ENCODE measurements at places on chromosomes 7 and 10.

DNA sequence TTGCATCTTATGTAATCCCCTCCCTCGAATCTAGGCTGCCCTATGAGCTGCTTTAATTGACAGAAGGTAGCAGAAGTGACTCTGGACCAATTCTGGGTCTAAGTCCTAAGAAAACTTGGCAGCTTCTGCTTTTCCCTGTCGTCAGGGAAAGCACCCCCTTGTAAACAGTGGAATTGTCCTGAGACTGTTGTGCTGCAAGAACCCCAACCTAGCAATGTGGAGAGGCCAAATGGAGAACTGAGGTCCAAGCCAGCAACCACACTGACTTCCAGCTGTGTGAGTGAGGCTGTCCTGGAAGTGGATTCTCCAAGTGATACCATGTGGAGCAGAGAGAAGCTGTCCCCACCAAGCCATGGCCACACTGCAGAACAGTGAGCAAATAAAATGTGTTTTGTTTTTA lies 75.5 kb downstream of the ARHGAP22 start:
- no peak for DNase-seq

- DNase-seq = no peak
Observed at GRCh38 chr7:121714559-121715303, 158.2 kb upstream of the PTPRZ1 start.

- no peak for DNase-seq
Observed at GRCh38 chr7:119720541-119720940, 552.4 kb upstream of the KCND2 start.

DNA sequence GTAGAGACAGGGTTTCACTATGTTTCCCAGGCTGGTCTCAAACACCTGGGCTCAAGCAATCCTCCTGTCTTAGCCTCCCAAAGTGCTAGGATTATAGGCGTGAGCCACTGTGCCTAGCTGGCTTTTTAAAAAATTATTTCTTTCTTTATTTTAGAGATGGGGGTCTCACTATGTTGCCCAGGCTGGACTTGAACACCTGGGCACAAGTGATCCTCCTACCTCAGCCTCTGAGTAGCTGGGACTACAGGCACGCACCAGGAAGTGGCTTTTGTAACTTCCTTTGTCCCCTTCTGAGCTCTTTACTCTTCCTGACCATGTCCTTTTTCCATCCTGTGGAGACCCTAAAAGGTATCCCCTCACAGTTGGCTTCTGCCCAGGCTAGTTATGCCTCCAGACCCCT lies 2.1 kb upstream of the MYOZ1 start:
- DNase-seq = no peak

GRCh38 chr10:128054163-128054970 lies 71.9 kb downstream of the MKI67 start:
- DNase-seq = no peak

DNA sequence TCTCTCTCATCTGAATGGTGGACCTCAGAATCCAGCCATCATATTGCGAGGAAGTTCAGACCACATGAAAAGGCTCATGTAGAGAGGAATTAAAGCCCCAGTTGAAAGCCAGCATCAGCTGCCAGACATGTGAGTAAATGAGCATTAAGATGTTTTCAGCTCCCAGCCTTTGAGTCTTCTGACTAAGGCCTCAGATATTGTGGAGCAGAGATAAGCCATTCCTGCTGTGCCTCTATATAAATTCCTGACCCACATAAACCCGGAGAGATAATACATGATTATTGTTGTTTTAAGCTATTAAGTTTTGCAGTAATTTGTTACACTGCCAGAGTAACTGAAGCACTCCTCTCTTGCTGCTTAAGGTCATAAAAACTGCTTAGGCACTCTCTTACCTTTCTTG lies 14.6 kb downstream of the FAM149B1 start:
- no peak for DNase-seq

GRCh38 chr10:123997486-123998196 lies 95.8 kb downstream of the CHST15 start:
- peak; percentile 26 for DNase-seq

- no peak for DNase-seq
Observed at GRCh38 chr10:75926763-75927162, 495.3 kb downstream of the LRMDA start.

- DNase-seq = no peak
Observed at GRCh38 chr10:127418536-127419168, 130.5 kb upstream of the NPS start.

- DNase-seq = no peak
Observed at GRCh38 chr10:54745436-54745835, 55.6 kb downstream of the PCDH15 start.

DNA sequence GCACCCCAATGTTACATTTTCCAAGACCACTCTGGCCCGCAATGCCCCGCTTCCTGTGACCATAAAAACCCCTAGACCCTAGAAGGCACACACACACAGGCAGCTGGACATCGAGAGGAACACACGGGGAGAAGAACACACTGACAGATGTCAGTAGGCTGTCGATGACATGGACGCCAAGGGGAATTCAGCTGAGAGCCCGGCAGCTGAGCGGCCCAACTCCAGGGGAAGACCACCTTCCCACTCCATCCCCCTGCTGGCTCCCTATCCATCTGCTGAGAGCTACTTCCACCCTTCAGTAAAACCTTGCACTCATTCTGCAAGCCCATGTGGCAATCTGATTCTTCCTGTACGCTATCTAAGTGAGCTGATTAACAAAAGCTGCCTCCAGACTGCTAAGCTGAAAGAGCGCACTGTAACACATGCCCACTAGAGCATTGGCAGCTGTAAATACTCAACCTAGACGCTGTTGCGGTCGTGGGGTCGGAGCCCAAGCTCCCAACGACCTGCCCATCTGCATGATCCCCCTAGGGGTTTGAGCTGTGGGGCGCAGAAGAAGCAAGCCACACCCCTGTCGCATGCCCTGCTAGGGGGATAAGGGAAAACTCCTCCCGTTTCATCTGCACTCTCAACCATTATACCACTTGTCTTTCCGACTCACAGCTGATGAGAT lies 843.6 kb upstream of the POT1 start:
- no peak for DNase-seq

DNA sequence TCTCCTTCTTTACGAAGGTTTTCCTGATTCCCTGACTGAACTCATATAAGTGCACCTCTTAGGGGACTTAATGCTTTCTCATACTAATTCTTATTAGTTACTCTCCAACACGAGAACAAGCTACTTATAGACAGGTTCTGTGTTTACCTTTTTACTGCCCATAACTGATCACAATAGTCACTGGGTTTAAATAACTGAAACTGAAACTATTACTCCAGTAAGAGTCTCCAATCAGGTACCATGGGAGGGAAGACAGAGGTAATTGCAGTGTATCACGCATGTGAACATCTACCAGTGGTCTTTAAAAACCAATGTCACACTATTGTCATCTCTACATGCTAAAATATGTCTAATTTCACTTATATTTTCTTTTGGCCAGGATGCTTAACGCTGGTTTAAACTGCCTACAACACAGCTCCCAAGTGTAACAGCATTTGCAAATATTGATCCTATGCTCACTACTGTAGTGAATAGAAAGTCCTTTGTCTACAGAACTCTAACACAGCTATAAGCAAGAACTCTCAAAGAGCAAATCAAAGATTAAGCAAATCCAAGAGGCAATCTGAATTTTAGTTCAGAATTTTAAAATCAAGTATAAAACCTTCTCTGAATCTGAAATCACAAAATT lies 3.6 kb downstream of the GDI2 start:
- no peak for DNase-seq

- no peak for DNase-seq
Observed at GRCh38 chr10:28680358-28680752, 3.0 kb downstream of the BAMBI start.

DNA sequence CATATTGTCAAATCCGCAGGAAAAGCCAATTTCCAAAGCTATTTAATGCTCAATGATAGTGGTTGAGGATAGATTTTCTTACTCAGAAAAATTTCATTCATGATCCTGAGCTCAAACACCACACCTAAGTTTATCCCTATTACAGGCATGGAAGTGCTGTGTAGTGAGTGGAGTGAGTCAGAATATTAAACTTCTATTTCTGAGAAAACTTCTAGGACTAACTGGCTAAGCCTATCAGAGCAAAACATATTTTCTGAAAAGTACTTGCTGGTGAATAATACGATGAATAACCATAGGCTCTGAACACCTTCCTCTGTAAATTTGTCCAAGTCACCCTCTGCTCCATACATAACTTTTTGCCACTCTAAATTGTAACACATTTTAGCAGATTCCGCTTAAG lies 221.5 kb downstream of the SUGCT start:
- no peak for DNase-seq

GRCh38 chr10:11513727-11514126 lies 97.7 kb downstream of the USP6NL start:
- DNase-seq = no peak

All from esophagus squamous epithelium (tissue), 5 donors.